GM23338 (cell line): ENCODE measurements at places on chromosomes 7 and 10. TPM values are rescaled to one million over a fixed set of nuclear protein-coding genes. Genes with fewer than 3 reads are reported as not detected.

GRCh38 chr7:113793171-113793570, 125.6 kb downstream of the PPP1R3A start:
- no peaks in the 10 kb centered on the region for H3K36me3 ChIP-seq
- no peaks in the 10 kb centered on the region for H3K4me1 ChIP-seq
- H3K27ac ChIP-seq: no peak overlapping the region
- no peak for DNase-seq
- no peak overlapping the region for H3K4me3 ChIP-seq

DNA sequence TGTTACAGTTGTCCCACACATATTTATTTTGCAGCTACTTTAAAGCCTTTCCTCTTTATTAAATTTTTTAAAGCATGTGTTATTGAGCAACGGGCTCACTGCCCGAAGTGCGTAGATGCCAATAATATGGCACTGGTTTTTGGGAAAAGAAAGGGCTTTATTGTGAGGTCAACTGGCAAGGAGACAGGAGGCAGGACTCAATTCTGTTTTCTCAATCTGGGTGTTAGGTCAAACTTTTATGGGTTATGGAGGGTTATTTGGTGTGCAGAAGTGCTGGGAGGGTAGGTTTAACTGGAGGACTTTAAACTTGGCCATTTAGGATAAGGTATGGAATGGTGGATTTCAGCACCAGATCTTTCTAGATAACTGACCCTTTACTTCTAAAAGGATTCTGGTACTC, 183.6 kb downstream of the LRRC4 start:
- H3K4me1 ChIP-seq: peaks cover 28% of the 10 kb centered on the region
- H3K36me3 ChIP-seq: peaks cover 7% of the 10 kb centered on the region; the same call in 1 of the 2 replicates
- H3K27ac ChIP-seq: no peak overlapping the region; the same call in 1 of the 2 replicates
- H3K4me3 ChIP-seq: no peak overlapping the region

- H3K27me3 ChIP-seq: no peaks in the 10 kb centered on the region
Observed at GRCh38 chr10:50387007-50387731, 135.9 kb upstream of the ASAH2 start.

DNA sequence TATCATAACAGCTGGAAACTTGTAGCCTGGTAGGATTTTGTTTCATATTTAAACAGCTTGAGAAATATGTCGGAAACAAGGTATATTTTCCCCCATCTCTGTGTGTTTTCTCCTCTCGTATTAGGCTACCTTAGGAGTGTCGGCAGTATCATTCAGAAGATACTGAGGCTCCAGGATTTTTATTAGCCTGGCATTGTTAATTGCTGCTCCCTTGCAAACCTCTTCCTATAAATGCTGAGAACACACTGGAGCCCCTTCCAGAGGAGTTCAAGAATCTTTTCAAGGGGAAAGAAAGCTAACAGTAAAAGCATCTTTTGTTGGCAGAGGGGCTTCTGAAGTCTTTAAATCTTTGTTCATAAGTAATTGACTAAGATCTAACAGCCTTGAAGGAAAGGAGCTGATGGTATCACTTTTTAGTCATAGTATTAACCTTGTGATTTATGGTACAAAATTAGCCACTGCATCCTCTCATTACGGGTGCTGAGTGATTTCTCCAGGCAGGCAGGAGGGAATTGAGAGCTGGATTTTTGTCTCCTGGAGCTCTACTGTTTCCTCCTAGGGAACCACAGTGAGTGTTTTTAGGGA, 998.7 kb downstream of the LRMDA start:
- H3K36me3 ChIP-seq: no peaks in the 10 kb centered on the region
- no peak overlapping the region for H3K4me3 ChIP-seq
- peaks cover 23% of the 10 kb centered on the region for H3K4me1 ChIP-seq
- no peak overlapping the region for H3K27ac ChIP-seq
- no peak for DNase-seq

DNA sequence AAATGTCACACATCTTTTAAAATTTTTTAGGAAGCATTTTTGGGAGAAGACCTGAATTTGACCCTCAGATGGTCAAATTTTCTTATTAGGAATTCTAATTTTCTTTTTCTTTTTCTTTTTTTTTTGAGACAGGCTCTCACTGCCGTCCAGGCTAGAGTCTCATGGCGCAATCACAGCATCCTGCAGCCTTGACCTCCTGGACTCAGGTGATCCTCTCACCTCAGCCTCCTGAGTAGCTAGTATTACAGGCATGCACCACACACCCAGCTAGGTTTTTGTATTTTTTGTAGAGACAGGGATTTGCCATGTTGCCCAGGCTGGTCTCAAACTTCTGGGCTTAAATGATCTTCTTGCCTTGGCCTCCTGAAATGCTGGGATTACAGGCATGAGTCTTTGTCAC, 65.4 kb downstream of the AKAP9 start:
- no peaks in the 10 kb centered on the region for H3K27me3 ChIP-seq
- no peaks in the 10 kb centered on the region for H3K4me1 ChIP-seq
- H3K36me3 ChIP-seq: peaks cover 9% of the 10 kb centered on the region; the same call in 1 of the 2 replicates

DNA sequence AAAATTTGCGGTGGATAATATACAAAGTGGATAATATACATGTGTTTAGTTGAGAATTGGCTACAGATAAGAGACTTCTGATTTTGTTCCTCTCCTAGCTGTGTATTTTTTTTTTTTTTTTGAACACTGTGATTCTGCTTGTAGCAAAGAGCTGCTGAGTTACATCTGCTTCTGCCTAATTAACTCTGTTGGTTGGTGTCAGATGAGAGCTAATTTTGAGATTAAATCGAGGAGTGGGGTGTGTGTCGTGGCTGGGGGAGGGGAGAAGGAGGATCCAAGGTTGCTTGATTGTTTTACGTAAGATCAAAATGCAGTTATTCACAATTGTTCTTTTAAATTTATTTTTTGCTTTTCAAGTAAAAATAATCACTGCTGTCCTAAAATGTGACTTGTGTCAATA, 11.3 kb downstream of the KAT6B start:
- H3K27ac ChIP-seq: no peak overlapping the region
- no peaks in the 10 kb centered on the region for H3K27me3 ChIP-seq
- H3K4me3 ChIP-seq: no peak overlapping the region

C10orf120 gene
- not detected in 2 replicates for total RNA-seq

HDAC9 gene
- 11.0 and 18.5 TPM in 2 replicates for total RNA-seq

- no peaks in the 10 kb centered on the region for H3K4me1 ChIP-seq
- H3K27me3 ChIP-seq: no peaks in the 10 kb centered on the region
- H3K36me3 ChIP-seq: no peaks in the 10 kb centered on the region
- H3K27ac ChIP-seq: no peak overlapping the region
Observed at GRCh38 chr10:109587366-109587765, 335.9 kb downstream of the XPNPEP1 start.

- H3K4me3 ChIP-seq: no peak overlapping the region
- no peaks in the 10 kb centered on the region for H3K36me3 ChIP-seq
- DNase-seq: no peak
- 0 out of 2 replicates have a peak, but pooled peaks cover 7% of the 10 kb centered on the region for H3K4me1 ChIP-seq
Observed at GRCh38 chr7:159103382-159104187, 41.1 kb downstream of the VIPR2 start.

DNA sequence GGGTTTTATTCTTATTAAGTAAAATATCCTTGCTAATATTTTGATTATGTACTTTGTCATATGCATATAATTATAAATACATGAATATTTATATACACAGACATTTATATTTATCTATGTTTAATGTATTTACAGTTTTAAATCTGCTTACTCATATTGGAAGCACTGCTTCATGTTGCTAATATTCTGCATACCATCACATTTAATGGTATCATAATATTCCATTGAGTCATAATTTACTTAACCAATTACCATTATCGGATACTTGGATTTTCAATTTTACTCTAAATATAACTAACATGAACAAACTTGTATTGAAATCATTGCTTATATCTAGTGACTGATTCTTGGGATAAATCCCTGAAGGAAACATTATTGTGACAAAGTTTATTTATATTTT, 155.2 kb downstream of the MBL2 start:
- H3K4me1 ChIP-seq: no peaks in the 10 kb centered on the region
- H3K36me3 ChIP-seq: no peaks in the 10 kb centered on the region
- H3K27me3 ChIP-seq: no peaks in the 10 kb centered on the region
- no peak overlapping the region for H3K4me3 ChIP-seq
- no peak overlapping the region for H3K27ac ChIP-seq

GRCh38 chr7:68629-69028, 123.7 kb upstream of the FAM20C start:
- H3K4me3 ChIP-seq: no peak overlapping the region
- no peaks in the 10 kb centered on the region for H3K4me1 ChIP-seq
- no peak overlapping the region for H3K27ac ChIP-seq
- peak; percentile 49 for DNase-seq
- no peaks in the 10 kb centered on the region for H3K36me3 ChIP-seq
- H3K27me3 ChIP-seq: no peaks in the 10 kb centered on the region

DNA sequence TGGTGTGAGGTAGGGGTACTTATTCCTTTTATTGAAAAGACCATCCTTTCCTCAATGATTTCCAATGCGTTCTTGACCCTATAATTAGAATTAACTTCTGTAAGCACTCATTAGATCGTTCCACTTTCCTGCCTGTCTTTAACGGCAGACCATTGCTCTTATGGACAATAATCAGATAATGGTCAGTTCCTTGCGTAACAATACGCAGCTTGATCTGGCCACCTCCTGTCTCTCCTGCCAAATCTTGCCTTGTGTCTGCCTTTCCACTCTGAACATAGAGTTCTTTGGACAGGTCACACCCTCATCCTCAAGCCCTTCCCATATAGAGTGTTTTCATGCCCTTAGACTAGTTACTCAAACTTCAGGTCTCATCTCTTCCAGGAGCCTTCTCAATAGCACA, 2.4 kb upstream of the WIPI2 start:
- H3K4me1 ChIP-seq: peaks cover 5% of the 10 kb centered on the region
- H3K27ac ChIP-seq: no peak overlapping the region
- no peak overlapping the region for H3K4me3 ChIP-seq
- DNase-seq: no peak
- H3K36me3 ChIP-seq: no peaks in the 10 kb centered on the region

SYT15B gene
- total RNA-seq: 0.08 and 0.24 TPM in 2 replicates
